H1 (cell line): ENCODE measurements at places on chromosomes 1 and 21. TPM values are rescaled to one million over a fixed set of nuclear protein-coding genes. Genes with fewer than 3 reads are reported as not detected.

DNA sequence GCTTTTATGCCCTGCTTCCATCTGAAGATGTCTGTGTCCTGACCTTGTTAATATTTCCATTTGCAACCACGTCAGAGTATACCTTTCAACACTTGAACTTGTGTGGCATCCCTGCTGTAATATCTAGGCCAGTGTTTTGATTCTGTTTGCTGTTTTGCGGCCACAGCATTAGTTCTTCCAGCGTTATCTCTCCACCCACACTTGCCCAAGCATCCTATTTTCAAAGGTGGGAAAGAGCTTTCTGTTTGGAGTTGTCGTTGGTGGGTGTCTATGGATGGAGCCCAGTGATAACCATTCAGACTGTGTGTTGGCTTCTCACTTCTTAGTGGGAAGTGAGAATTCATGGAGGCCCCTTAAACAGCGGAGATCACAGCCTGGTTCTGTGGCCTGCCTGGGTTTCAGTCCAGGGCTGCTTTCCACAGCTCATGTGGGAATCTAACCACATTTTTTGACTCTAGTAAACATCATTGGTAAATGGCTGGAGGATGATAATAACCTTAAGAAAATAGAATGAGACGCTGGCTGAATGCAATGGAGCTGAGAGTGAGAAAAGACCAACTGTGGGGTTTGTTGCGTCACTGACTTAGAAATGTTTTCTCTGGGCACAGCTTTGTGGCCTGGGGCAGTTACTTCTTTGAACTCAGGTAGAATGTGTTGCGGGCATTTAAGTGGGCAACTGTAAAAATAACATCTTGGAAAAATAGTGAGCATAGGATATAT lies 7.6 kb downstream of the TENT5C start:
- no peak overlapping the region for H3K27ac ChIP-seq
- no peaks in the 10 kb centered on the region for H3K27me3 ChIP-seq
- no peak for DNase-seq
- no peaks in the 10 kb centered on the region for H3K4me1 ChIP-seq
- no peak overlapping the region for H3K4me3 ChIP-seq
- no peaks in the 10 kb centered on the region for H3K36me3 ChIP-seq

DNA sequence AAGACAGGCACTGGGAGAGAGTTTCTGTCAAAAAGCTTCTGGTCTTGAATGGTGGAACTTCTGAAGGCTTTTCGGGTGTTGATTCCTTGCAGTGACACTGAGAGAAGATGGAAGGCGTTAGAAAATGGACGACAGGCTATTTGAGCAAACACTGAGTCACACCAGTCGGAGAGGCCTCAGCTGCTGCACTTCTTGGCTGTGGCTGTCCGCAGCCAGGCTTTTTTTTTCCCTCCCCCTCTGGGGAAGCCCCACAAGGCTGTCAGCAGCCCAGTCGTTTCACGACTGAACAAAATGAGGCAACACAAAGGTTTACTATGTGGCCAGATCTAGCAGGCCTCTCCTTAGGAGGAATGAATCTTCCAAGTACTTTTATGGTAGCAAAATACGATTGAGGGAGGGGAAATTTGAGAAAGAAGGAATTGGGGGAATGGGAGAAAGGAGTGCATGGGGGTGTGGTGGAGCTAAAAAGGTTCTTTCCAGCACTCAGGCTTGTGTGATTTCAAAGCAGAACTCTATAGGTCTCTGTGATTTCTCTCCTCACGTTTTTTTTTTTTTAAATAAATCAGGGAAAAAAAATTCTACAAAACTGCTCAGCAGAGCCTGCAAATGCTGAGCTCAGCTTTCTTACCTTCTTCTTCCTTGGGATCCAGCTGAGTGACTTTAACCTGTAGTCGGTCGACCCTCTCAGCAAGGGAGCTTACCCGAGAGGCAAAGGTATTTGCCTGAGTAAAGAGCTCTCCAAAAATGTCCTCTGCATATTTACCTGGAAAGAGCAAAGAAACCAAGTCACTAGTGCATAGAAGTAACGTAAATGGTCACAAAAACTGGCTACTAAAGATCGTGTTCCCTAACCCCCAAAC lies 26.1 kb downstream of the GPR3 start:
- peak overlapping the region; percentile 59 for H3K27ac ChIP-seq
- peak overlapping the region; percentile 24; the same call in 1 of the 2 replicates for H3K4me3 ChIP-seq
- peaks cover 6% of the 10 kb centered on the region for H3K4me1 ChIP-seq
- no peaks in the 10 kb centered on the region for H3K27me3 ChIP-seq

Gene MIXL1
- total RNA-seq: 1.5 and 2.7 TPM in 2 replicates

DNA sequence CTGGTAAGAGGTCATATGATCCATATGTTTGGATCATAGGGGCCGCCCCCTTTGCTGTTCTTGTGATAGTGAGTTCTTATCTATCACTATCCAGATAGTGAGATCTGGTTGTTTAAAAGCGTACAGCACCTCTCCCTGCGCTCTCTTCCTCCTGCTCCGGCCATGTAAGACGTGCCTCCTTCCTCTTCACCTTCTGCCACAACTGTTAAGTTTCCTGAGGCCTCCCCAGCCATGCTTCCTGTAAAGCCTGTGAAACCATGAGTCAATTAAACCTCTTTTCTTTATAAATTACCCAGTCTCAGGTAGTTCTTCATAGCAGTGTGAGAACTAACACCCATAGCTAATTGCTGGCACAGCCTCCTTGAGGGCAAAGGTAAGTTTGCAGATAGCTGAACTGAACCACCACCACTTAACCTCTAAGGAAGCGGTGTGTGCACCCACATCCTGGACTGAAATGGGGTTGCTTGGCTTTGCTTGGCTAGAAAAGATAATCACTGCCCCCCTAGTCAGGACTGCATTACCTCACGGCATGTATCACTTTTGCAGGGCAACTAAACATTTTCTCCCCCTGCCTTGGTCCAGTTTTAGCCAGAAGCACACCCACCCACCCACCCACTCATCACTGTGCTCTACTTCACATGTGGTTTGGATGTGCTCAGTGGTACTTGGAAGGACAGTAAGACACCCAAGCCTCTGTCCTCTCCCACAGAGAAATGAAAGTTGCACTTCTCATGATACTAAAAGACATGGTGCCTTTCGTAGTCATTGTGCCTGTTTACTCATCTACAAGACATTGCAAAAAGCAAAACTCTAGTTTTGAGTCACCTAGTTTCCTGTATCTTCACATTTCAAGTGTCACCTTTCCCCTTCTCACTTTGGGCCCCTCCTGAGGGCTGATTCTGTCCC lies 23.1 kb upstream of the PTAFR start:
- no peaks in the 10 kb centered on the region for H3K27me3 ChIP-seq
- DNase-seq: no peak
- no peak overlapping the region for H3K4me3 ChIP-seq
- H3K4me1 ChIP-seq: peaks cover 15% of the 10 kb centered on the region
- H3K27ac ChIP-seq: no peak overlapping the region
- peaks cover 29% of the 10 kb centered on the region for H3K36me3 ChIP-seq

GRCh38 chr1:164780111-164780812 lies 221.3 kb downstream of the PBX1 start:
- peaks cover 6% of the 10 kb centered on the region; the same call in 1 of the 2 replicates for H3K4me1 ChIP-seq
- no peak overlapping the region for H3K27ac ChIP-seq
- no peak overlapping the region for H3K4me3 ChIP-seq
- H3K27me3 ChIP-seq: no peaks in the 10 kb centered on the region
- no peaks in the 10 kb centered on the region for H3K36me3 ChIP-seq

DNA sequence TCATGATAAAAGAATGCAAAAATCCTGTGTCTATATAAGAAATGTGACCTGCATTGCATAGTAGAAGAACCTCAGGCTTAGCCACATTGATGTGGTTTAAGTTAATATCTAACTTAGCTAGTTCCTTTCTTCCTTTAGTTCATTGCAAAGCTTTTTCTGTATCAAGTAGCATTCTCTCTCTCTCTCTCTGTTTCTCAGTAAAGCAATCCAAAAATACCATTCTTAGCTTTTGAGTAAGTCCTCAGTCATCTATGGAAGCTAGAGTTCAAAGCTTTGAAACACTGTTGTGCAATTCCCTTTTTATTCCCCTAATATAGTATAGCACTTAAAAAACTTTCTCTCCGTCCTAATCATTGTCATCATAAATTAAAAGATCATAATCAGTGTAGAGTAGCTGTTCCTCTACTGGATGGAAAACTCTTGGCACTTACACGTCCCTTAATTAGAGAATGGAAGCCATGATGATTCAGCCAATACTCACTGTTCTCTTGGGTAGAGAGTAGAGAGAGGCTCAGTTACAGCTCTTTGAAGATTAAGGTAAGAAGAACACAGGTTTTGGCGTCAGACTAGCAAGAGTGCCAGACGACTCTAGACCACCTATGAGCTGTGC lies 350.3 kb upstream of the LYPLAL1 start:
- no peak for DNase-seq
- no peak overlapping the region for H3K27ac ChIP-seq
- H3K27me3 ChIP-seq: no peaks in the 10 kb centered on the region
- H3K36me3 ChIP-seq: no peaks in the 10 kb centered on the region

GRCh38 chr1:24175033-24175755 lies 11.9 kb downstream of the IFNLR1 start:
- H3K36me3 ChIP-seq: no peaks in the 10 kb centered on the region; the same call in 1 of the 2 replicates
- no peaks in the 10 kb centered on the region for H3K27me3 ChIP-seq
- no peaks in the 10 kb centered on the region for H3K4me1 ChIP-seq
- no peak overlapping the region for H3K4me3 ChIP-seq
- no peak overlapping the region for H3K27ac ChIP-seq
